Activated CD4-positive, alpha-beta T cell treated with anti-CD3 and anti-CD28 coated beads, Interleukin-10, Interleukin-2, amounts not matched to agents 100 ng/mL and 50 ng/mL, durations not matched to agents 16 hours and 8 hours (primary cell): ENCODE measurements at places on chromosomes 7 and 10.

DNA sequence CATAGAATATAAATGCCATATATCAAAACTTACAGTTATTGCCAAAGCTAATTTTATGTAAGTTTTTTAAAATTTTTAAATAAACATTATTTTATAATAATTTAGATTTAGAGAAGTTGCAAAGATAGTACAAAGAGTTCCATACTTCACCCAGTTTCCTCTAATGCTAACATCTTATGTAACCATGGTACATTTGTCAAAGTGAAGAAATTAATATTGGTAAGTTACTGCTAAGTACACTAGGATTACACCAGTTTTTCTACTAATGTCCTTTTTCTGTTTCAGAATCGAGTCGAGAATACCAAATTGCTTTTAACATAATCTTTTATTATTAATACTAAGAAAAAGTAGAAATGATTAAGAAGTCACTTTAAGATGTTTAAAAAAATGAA lies 29.2 kb downstream of the CSGALNACT2 start:
- DNase-seq: no peak

DNA sequence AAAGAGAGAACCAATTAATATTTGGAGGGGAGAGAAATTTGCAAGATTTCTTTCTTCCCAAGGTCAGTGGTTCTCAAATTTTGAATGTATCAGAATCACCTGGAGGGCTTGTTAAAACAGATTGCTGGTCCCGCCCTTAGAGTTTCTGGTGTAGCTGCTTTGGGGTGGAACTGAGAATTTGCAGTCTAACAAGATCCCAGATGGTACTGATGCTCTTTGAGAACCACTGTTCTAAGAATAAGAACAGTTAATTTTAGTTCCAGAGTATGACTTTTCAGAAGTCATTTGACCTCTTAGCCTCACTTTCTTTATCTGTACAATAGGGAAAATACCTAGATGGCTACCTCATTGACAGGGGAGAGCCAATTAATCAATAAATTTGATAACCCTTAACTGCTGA lies 161.6 kb downstream of the PRKG1 start:
- no peak for DNase-seq

DNA sequence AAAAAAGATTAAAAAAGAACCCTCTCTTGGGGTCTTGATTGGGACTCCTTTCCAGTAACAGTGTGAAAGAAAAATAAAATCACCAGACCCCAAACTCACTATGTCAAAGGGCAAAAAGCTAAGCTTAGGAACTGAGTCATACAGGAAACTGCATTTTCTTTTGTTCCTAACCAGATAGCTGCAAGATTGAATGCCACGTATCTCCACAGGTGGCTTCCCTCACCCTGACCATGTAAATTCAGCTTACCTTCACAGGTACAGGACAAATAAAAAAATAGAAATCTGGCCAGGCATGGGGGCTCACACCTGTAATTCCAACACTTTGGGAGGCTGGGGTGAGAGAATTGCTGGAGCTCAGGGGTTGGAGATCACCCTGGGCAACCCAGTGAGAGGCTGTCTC lies 32.5 kb upstream of the EIF4H start:
- DNase-seq: no peak

- DNase-seq: no peak
Measured at GRCh38 chr10:98855403-98856189, 380.1 kb downstream of the HPSE2 start.

GRCh38 chr10:79063071-79063491 lies 5.7 kb upstream of the ZMIZ1 start:
- DNase-seq: no peak

DNA sequence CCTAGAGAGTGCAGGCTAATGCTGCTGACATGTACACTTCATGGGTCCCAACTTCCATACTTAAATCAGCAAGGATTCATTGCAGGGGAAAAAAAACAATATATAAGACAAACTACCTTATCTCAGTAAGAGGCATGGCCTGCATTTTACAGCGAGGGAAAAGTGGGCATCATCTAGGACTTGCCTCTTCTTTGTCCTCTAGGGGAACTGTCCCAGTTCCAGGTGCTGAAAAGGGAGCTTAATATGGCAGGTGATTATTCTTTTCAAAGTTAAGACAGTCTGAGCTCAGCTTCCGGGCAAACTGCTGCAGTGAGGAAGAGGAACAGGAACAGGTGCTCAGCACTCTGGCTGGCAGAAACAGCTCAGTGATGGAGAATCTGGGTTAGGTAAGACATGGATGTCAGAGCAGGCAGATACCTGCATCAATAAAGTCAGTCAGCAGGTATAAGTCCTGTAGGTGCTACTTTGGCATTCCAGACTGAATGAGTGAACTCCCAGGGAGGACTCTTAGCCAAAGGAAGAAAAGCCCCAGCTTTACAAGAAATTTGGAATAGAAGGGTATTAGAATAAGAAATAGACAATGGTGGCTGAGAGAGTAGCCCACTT lies 147.2 kb downstream of the TMEM178B start:
- no peak for DNase-seq

DNA sequence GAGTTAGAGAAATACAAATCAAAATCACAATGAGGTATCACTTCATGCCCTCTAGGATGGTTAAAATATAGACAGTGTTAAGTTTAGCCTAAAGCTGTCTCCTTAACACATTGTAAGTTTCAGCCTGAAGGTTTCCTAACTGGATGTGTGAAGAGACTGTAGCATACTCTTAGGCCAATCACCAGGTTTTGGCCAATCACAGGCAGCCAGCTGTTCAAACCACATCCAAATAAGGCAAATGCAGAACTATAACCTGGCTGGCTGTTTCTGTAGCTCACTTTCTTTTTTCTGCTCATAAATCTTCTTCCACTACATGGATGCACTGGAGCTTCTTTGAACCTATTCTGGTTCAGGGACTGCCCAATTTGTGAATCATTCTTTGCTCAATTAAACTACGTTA lies 19.7 kb downstream of the ESYT2 start:
- DNase-seq: no peak
